ENCODE measurements at places on chromosomes 16 and 17. TPM values are rescaled to one million over a fixed set of nuclear protein-coding genes. Genes with fewer than 3 reads are reported as not detected.

The NPIPA2 gene
- total RNA-seq, result 0.99 TPM

The CD300E gene
- not detected for total RNA-seq

The ABCC11 gene
- 0.05 TPM for total RNA-seq

The ZNF200 gene
- 9.0 TPM for total RNA-seq

The ARHGAP23 gene
- 0.48 TPM for total RNA-seq

The CDK5R1 gene
- total RNA-seq, result 15.7 TPM

The ITGAL gene
- total RNA-seq, result 193 TPM

The SCNN1B gene
- not detected for total RNA-seq

The JUP gene
- total RNA-seq, result 0.86 TPM

The KRTAP1-4 gene
- not detected for total RNA-seq

The SLC16A11 gene
- total RNA-seq, result 0.63 TPM

The SSTR5 gene
- total RNA-seq, result not detected

The KRTAP4-6 gene
- total RNA-seq, result not detected

The CCDC200 gene
- total RNA-seq, result not detected

The EPOP gene
- 110 TPM for total RNA-seq

The NAA38 gene
- total RNA-seq, result 47.5 TPM

- peak; percentile 66 for DNase-seq
Observed at GRCh38 chr17:68182940-68183551, 64.8 kb upstream of the AMZ2 start.

DNA sequence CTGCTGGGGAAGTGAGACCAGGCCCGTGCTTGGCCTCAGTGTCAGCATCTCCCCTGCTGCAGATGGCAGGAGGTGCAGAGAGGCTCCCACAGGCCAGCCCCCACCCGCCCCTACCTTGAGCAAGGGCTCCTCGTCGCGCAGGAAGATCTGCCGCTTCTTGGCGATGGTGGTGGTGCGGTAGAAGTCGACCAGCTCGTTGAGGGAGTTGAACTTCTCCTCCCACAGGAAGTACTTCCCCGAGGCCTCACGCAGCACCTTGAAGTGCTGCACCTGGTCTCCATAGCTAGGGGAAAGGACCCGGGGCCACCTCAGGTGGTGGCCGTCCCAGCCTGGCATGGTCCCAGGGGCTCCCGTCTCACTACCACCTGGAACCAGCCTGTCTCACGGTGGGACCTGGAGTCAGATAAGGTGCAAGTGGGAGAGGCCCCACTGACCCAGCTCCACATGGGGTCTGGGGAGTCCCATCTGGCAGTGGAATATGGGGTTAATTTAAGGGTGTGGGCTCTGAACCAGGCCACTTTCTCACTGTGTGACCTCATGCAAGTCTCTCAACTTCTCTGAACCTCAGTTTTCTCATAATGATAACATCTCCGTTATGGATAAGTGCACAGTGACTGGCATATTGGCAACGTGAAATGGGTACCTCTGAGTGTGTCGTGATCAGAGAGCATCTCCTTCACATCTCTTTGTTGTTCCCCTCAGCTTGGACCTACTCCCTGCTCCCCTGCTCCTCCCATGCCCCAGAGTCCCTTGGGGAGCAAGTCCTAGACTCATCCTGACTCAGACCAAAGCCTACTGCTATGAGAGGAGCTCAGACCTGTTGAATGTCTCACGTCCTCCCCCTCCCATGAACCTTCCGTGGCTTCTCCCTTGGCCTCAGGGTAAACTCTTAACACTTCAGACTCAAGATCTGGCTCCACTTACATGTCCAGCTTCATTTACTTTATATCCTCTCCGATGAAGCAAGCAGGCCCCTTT, 19.8 kb upstream of the FAM83G start:
- no peak for DNase-seq

- DNase-seq, result no peak
Observed at GRCh38 chr17:19248151-19248927, 11.2 kb downstream of the EPN2 start.

GRCh38 chr16:50253514-50253910, 12.8 kb upstream of the ADCY7 start:
- no peak for DNase-seq

DNA sequence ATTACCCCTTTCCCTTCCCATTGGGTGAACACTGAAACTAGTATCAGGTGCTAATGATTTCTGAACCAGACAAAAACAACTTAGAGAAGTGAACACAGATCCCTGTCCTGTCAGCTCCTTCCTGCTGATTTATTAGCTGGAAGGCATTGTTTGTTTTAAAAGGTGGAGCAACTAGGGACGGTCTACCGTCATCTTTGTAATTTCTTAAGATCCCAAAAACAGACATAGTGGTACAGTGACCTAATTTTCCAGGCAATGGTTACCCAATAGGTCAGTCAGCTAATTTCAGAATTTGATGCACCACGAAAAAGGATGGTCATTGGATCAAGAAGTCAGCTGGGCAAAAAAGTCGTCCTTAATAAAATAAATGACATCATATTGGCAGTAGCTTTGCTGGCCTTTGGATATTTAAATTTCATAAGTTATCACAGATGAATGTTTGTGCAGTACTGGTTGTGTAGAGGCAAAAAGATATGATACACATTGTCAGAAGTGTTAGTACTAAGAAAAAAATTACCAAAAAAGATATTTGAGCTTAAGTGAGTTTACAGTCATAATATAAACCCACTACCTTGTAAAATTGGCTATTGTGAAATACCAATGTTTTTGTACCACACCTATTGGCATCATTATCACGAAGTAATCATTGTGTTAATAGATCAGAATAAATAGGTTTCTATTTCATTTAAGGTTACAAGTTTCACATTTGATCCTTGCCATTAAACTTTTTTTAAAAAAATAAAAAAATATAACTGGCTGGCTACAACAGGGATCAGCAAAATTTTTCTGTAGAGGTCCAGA, 27.2 kb upstream of the KCNJ16 start:
- no peak for DNase-seq

GRCh38 chr16:9869776-9870175, 312.5 kb downstream of the GRIN2A start:
- no peak for DNase-seq

DNA sequence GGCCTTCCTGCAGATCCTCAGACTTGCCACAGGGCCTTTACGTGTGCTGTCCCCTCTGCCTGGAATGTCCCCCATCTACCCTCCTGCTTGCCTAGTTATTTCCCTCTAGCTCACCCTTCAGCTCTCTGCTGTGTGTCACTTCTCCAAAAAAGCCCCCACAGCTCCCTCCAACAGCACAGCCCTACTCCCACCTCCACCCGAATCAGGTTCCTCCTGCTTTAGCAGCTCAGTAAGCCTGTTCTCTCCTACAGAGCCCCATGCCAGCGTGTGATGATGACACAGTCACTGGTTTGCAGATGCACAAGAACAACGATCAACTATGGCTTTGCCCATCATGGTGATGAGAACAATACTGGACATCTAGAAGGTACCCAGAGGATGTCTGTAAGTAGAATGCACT, 7.1 kb upstream of the SAMD14 start:
- no peak for DNase-seq

DNA sequence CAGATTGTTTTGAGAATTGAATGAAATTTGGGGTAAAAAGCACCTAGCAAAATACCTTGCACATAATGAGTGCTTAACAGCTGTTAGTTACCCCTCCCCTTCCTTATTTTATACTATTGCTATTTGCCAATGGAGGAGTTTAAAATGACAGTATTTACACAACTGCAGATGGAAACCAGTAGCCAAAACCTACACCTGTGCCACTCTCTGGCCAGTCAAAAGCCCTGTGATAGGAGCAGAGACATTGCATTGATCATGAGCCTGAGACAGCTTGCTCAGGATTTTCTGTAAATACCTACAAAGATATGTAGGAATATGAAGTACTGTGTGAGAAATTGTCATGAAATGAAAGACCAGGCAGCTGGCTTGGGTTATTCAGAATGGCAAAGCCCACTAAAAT, 115.3 kb upstream of the HLF start:
- DNase-seq, result no peak

DNA sequence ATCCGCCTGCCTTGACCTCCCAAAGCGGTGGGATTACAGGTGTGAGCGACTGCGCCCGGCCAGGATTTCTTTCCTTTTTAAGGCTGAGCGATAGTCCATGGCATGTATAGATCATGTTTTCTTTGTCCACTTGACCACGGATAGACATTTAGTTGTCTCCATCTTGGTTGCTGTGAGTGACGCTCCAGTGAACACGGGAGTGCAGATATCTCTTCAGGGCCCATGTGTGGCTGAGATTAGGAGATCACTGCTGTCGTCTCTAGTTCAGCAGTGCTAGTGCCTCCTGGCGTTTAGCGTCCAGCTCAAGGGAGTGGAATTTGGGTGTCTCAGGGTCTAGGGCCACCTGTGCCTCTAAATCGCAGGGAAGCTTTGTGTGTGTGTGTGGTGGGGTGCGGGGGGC, 41.5 kb downstream of the ABCC1 start:
- DNase-seq, result no peak

- DNase-seq, result no peak
Observed at GRCh38 chr17:18356624-18357023, 6.7 kb downstream of the SHMT1 start.

- no peak for DNase-seq
Observed at GRCh38 chr16:7550096-7550495, 217.5 kb downstream of the RBFOX1 start.

- DNase-seq, result no peak
Observed at GRCh38 chr17:40915721-40916256, 21.7 kb downstream of the KRT23 start.

- DNase-seq, result no peak
Observed at GRCh38 chr17:633641-634101, 81.0 kb downstream of the VPS53 start.

- no peak for DNase-seq
Observed at GRCh38 chr16:88967830-88968588, 9.0 kb downstream of the CBFA2T3 start.

DNA sequence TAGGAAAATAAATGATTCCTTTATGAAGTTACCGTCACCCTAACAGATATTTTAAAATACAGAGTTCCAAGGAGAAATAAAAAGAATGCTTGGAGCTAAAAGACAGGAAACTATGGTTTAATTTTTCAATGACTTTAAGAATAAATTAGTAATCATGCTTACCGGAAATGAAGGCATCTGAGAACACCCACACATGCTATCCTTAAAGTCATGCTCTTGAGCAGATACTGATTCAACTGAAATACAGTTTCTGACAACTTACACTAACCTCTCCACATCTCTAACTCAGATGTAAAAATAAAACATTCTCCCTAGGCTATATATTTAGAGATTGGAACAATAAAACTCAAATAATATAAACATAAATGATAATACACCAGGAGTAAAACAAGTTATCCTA, 7.8 kb downstream of the PSMD12 start:
- no peak for DNase-seq

DNA sequence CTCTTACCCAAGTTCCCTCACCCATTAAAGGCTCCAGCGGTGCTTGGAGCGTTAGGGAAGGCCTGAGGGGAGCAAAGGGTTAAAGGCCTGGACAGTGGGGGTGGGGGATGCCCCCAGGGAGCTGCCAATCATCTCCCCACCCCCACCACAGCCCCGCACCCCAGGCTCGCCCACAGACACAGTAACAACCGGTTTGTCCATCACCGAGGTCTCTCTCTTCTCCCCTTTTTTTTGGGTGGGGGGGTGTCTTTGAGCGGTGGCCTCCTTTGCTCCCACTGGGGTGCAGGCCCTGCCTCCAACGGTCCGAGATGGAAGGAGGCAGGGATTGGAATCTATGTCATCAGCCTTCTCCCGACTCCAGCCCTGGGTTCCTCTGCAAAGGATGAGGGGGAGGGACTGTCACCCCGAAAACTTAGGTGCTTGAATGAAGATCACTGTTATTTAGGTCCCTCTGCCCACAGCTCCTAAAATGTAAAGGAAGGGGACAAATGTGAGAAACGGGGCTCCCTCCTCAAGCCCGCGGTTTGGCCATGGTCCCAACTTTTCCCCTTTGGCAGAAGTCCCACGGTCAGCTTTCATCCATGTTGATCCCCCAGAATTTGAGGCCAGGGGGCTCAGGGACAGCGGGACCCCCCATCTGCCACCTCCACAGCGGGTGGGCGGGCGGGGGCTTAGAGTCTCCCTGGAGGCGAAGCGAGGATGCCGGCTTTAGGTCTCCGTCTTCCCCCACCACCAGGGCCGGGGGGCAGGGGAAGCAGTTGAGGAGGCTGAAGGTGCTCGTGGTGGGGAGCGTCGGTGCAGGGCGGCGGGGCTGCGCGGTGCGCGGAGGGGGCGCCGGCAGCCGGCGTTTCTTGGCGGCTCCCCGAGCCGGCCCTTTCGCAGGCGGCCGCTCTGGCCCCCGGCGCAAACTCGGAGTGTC, 1.7 kb downstream of the EPOP start:
- DNase-seq, result no peak

DNA sequence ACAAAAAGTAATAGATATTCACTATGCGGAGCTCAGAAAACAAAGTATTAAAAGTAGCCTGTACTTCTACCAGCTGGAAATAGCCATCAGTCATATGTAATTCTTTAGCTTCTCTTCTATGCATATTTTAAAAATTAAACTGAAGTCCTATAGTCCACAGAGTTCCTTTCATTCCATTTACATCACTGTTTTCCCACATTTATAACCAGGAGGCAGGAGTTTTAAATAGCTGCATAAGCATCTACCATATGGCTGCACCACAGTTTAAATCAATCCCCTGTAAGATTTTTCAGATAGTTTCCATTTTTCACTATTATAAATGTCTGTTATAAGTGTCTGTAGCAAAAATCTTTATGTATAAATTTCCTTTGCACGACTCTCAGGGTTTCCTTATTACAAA, 45.1 kb downstream of the ZFHX3 start:
- no peak for DNase-seq

Measured in activated T-cell treated with anti-CD3 and anti-CD28 coated beads, Interleukin-2, amount 50 U/mL, for 4 hours (primary cell).